Stimulated activated CD4-positive, alpha-beta T cell treated with anti-CD3 and anti-CD28 coated beads, Interleukin-4, amount 100 ng/mL, for 24 hours (primary cell): ENCODE measurements at places on chromosomes 11 and 22.

GRCh38 chr11:56816259-56816658 is 67.8 kb upstream of the OR9G4 start:
- no peak for DNase-seq

GRCh38 chr11:57425565-57426438 is 1.1 kb downstream of the SLC43A3 start:
- no peak for DNase-seq

- no peak for DNase-seq
These were observed 68.2 kb upstream of the B3GAT1 start for GRCh38 chr11:134480136-134480712.

DNA sequence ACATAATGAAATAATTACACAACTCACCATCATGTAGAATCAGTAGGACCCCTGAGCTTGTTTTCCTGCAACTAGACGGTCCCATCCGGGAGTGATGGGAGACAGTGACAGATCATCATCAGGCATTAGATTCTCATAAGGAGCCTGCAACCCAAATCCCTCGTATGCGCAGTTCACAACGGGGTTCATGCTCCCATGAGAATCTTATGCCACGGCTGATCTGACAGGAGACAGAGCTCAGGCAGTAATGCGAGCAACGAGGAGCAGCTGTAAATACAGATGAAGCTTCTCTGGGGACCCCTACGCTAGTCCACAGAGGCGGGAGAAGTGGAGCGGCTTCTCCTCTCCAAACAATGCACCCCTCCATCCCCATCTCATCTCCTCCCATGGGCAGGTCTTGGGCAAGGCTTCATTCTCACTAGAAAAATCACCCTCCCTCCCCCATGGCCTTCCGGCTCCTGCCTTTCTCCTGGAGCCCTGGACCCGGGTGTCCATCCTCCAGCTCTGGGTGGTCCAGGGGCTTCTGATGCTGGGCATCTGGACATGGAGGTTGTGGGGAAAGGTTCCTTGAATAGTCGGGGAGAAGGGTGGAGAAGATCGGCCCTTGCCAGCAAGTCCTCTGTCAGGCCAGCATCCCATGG is 16.2 kb upstream of the RAC2 start:
- no peak for DNase-seq

DNA sequence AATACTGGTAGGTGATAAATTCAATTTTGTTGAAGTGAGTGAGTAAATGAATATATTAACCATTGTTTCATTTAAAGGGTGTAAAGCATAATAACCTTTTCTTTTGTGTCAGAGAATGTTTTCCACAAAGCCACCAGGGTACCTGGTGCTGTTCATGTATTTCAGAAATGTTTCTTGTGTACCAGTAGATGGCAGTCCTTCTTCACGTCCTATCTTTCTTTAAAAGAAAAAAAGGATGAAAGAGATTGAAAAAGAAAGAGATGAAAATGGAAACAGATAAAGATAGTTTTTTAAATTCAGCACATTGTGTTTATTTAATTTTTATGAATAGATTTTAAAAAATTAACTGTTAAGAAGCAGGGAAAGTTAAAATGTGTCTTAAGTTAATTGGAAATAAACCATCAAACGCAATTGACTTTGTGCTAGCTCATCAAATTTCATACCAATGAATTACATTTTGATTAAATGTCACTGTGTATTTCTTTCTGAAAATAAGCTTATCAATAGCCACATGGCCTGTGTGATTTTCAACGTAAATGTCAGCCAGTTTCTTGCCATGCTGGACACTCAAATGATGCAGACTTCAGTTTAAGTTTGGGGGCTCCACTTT is 65.5 kb upstream of the CHORDC1 start:
- DNase-seq, result no peak
